ENCODE measurements at places on chromosomes 11 and 22.
A peak's percentile ranks its signal among the peaks of the same experiment; 100 is the strongest.

DNA sequence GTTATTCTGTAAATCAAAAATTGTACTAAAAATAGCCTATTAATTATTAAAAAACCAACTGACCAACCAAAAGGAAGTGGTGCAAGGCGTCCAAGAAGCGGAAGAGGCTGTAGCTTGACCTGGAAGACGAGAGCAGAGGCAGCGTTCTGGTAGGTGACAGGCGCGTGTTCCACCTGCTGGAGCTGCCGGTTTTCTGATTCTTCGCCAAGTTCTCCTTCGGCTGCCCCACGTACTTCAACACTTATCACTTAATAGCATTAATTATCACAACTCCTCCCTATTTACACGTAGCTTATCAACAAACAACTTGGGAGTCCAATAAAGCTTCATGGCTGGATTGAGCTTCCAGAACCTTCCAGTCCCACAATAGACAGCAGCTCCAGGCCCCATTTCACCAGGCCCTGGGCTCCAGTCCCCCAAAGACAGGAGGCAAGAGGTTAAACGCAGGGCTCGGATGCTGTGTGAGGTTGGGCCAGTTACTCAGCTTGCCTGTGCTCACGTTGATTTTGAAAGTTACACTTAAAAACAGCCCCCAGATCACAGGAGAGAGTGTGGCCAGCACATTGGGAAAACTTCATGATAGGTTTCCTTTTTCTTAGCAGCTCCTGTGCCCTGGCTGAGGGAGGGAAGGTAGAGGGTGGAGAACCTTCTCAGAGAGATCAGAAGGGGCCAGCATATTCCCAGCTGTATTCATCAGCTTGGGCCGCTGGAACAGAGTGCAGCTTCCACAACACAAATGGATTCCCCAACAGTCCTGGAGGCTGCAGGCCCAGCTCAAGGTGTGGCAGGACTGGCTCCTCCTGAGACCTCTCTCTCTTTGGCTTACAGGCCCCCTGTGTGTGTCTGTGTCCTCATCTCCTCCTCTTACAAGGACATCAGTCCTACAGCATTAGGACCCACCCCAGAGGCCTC, 54.2 kb upstream of the FGF3 start:
- DNase-seq = no peak

- peak; percentile 84 for DNase-seq
These were observed 206.4 kb downstream of the DBX1 start for GRCh38 chr11:19953909-19954308.

- no peak for DNase-seq
These were observed 2.9 kb downstream of the NF2 start for GRCh38 chr22:29606320-29606719.

DNA sequence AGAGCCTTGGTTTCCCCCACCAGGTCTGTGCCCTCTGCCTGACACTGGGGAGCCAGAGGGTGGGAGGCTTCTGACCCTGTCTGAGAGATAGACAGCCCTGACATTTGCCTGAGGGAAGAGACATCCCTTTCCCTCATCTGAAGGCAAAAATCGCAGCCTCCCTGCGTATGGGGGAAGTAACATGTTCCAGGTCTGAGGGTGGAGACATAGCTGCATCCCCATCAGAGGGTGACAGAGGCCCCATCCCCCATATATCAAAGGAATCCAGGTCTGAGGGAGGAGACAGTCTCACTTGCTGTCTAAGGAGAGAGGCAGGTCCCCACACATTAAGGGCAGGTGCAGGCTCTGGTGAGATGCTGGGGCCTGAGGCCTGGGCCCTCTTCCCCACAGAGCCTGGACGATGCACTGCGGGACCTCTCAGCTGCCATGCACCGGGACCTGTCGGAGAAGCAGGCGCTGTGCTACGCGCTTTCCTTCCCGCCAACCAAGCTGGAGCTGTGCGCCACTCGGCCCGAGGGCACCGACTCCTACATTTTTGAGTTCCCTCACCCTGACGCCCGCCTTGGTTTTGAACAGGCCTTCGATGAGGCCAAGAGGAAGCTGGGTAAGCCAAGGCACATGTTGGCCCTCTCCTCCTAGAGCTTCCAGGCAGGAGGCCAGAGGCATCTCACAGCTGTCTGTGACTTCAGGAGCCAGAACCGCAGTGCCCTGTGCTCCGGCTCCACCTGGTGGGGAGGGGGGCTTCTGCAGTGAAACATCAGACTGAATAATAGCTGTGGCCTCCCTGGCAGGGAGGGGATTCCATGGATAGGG, 16.1 kb upstream of the RELT start:
- DNase-seq = peak; percentile 46

- DNase-seq = no peak
These were observed 1.8 kb downstream of the TMEM179B start for GRCh38 chr11:62788991-62789390.

GRCh38 chr11:72848846-72849466, 34.7 kb downstream of the ATG16L2 start:
- DNase-seq = peak; percentile 31

DNA sequence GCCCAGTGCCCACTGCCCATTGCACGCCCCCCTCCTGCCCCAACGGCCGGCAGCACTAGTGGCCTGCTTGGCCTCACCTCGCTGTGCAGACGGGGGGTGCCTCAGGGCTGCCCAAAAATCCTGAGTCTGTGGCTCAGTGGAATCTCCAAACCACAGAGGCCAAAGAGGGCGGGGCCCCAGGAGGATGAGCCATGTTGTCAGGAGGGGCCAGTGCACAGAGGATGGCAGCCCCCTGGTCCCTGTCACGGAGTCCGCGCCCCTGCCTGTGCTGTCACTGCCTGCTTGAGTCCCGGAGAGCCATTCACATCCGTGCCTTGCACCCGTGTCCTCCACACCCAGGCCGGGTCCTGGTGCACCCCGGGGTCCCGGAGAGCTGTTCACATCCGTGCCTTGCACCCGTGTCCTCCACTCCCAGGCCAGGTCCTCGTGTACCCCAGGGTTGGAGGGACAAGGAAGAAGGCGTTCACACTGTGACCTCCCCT, 36.4 kb upstream of the MUC5AC start:
- no peak for DNase-seq

DNA sequence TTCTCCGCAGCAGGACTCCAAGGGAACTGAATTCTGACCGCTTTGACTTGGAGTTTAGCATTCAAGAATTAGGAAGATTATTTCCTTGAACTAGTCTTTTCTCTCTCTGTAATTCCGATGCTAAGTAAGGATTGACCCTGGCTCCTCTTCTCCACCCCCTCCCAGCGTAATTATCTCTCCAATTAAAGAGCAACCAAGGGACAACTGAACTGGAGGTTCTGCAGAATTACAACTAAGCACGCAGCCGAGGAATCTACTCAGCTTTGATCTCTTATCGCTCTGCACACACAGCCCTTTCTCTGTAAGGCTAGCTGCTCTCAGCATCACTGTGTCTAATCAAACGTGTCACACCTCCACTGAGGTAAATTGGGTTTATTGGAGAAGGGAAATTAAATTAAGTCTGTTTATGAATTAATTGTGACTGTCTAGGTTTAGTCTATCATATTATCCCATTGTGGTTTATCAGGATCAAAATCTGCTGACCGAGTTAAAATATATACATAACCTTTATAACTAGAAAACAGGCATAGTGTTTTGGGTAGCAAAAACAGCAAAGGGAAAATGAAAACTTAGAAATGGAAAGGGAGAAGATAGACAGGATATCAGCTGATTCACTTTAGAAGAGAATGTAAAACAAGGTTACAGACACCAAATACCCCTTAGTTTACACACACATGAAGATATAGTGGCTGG, 241.3 kb upstream of the LARGE1 start:
- DNase-seq = no peak

GRCh38 chr11:78829146-78829545, 254.5 kb upstream of the NARS2 start:
- DNase-seq = no peak

GRCh38 chr11:9590717-9591116, 17.2 kb downstream of the WEE1 start:
- DNase-seq = no peak

DNA sequence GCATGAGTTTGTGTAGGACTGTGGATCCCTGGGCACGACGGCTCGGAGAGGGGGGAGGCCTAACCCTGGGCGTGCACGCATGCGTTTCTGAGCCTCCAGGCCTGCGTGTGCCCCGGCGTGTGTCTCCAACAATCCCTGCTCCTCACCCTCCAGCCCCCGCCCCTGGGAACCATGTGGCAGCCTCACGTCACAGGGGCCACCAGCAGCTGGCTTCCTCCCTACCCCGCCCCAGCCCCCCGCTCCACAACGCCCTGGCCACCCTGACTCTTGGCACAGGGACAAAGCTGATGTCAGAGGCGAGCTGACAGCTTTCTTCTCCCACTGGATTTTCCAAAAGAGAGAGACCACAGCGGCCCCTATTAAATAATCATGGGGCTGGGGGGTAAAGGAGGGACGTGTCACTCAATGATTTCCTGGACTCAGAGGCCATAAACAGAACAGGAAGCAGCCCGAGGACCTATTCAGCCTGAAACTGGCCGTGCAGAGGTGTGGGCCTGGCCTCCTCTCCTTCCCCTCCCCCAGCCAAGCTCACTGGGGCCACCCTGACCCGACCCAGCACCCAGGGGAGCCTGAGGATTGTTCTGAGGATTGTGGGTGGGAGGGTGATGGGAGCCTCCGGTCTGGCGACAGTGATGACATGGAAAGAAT, 6.8 kb upstream of the LIF start:
- peak; percentile 82 for DNase-seq

GRCh38 chr11:104547996-104548661, 350.1 kb downstream of the CASP12 start:
- peak; percentile 5 for DNase-seq

DNA sequence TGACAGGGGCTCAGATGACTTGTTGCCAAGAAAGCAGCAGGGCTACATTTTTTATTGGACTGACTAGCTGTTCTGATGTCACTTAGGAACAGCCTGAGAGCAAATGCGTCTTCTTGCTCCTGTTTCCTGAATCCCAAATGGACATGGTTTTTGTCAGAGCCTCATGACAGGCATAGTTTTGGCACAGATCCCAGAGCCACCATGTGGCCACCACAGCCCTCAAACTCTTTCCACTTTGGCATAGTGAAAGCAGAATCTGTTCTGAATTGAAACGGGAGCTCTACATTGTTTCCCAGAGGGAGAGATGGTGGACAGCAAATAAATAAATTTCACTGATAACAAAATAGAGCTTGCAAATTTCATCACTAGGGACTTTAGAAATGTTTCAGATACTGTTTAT, 222.2 kb downstream of the C11orf87 start:
- peak; percentile 21 for DNase-seq

DNA sequence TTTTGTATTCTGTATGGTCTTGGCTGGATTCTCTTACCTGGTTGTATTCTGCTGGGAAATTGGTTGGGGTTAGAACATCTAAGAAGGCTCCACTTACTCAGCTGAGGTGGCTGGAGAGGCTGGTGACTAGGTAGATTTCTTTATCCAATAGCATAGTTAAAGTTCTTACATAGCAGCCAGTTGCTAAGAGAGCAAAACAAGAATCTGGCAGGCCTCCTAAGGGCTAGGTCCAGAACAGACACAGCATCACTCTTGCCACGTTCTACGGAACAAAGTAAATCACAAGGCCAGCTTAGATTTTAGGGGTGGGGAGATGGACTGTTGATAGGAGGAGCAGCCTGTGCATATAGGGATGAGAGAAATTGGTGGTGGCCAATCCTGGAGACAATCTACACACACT, 141.3 kb upstream of the CCDC90B start:
- no peak for DNase-seq

DNA sequence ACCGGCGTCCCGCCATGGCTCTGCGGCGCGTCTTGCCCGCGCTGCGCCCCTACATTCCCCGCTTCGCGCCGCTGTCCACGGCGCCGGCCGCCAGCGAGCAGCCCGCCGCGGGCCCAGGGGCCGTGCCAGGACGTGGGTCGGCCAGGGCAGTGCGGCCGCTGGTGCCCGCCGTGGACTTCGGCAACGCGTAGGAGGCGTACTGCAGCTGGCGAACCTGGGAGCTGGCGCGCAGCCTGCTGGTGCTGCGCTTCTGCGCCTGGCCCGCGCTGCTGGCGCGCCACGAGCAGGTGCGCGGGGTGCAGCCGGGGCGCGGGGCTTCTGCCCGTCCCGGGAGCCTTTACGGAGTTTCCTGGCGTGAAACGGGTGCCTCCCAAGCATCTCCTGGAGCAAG, 20.1 kb downstream of the DGCR6L start:
- no peak for DNase-seq

- DNase-seq = no peak
These were observed 11.1 kb downstream of the ALG9 start for GRCh38 chr11:111860257-111860656.

DNA sequence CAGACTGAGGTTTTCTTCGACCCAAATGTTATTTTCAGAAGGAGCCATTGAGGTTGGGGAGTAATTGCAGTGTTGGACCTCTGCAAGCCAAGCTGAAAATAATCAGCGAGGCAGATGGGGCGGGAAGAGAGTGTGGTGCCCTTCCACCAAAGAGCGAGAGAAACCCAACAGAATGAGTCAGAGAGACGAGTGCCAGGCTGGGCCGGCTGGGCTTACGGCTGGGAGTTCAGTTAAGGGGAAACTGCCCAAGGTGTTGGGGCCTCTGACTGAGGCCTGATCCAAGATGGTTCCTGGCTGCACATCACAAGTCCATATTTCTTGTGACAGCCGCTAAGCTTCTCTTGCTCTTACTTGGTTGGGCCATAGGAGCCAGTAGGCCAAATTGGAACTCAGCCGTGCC, 30.4 kb upstream of the CREB3L1 start:
- peak; percentile 40 for DNase-seq

- DNase-seq = peak; percentile 20
These were observed 3.8 kb downstream of the YAP1 start for GRCh38 chr11:102114032-102114431.
